ENCODE measurements at places on chromosomes 12 and 14.

DNA sequence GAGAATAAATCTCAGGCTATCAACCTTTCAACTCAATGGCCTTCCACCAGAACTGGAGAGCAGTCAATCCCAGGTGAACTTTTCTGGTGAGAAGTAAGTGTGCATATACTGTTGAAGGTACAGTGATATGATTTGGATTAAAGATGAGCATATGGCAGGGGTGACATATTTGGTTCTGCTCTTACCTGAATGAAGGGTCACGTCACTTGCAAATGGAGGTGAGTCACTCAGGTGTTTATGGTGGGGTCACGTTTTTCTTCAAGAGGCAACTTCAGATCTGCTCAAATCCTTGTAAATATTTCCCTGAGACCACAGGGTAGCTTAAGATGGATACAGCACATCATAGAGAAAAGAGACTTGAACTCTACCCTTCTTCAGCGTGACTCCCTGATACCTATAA lies 143.2 kb downstream of the BRMS1L start:
- no peak for DNase-seq

DNA sequence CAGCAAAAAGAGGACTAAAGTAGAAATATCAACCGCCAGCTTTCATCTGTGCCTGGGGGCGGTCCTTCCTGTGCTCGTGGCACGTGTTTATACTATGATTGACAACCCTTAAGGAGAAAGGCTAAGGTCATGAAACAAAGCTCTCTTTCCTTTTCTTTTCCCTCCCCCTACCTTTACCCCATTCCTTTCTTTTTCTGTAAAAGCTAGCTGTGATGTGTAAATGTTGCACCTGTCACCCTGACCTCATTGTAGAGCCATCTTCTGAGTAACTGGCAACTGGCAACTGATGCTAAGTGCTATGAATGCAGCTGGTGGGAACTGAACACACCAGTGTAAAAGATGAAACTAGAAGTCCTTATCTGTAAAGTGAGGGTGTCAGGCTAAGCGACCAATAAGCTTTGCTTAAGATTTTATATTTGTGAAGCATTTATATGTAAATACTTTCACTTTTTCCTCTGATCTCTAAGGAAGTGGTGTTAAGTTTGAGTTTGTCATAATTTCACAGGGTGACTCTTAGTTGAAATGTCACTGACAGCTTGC lies 102.8 kb upstream of the BCAT1 start:
- no peak for DNase-seq

GRCh38 chr12:3473171-3473570 lies 17.8 kb upstream of the PRMT8 start:
- DNase-seq, result no peak

DNA sequence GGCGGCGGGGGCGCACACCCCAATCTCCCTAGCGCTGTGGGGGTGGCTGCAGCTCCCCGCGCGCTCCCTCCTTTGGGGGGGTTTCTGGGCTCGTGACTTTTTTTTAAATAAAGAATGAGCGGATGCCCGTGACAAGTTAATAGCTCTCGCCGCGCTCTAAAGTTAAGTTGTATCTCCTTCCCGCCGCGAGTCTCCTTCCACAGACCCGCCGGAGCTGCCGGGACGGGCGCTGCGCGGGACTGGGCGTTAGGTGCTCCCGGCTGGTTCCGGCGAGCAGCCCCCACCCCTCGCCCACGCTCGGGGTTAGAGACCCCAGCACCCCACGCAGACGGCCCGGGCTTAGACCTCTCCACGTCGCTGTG lies 82.6 kb upstream of the HMGA2 start:
- DNase-seq, result no peak

GRCh38 chr12:54173066-54173726 lies 15.6 kb downstream of the SMUG1 start:
- no peak for DNase-seq

- DNase-seq, result no peak
Measured at GRCh38 chr12:113234483-113234882, 13.2 kb downstream of the TPCN1 start.

GRCh38 chr14:103899833-103900232 lies 28.4 kb upstream of the TDRD9 start:
- DNase-seq, result no peak

DNA sequence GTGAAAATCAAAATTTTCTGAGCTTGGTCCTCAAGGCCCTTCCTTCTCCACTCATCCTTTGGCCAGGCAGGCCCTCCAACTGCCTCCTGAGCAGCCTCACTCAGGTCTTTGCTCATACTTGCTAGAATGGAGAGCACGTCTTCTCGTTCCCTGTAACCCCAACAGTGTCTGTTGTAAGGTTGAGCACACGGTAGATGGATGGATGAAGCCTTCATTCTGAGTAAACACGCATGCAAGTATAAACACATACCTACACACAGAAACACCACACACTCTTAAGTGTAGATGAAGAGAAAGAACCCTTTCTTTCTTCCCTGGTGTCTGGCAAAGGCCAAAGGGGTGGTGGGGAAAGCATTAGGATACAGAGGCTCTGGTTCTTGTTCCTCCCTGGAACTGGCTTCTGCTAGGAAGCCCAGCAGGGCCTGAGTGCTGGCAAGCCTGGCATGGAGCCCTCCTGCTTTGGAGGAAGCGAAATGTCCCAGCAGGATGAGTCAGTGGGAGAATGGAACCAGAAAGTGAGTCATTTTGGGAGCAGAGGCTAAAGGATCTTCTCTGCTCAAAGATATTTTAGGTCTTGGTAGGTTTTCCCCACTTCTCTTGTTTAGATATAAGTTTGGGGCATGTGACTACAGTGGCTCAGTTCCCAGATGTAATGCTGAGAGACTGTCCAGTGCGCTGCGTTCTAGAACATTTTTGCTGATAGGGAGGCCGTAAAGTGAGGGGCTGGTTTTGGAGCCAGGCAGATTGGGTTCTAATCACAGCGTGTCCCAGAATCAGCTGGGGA lies 127.4 kb downstream of the CACNA1C start:
- no peak for DNase-seq
